ENCODE measurements at places on chromosomes 6 and 20. TPM values are rescaled to one million over a fixed set of nuclear protein-coding genes. Genes with fewer than 3 reads are reported as not detected.

The CYP39A1 gene
- not detected for total RNA-seq

The ABHD16B gene
- not detected for total RNA-seq

The DNAH8 gene
- total RNA-seq, result 0.03 TPM

The DACT2 gene
- 5.5 TPM for total RNA-seq

The ESR1 gene
- under 0.01 TPM for total RNA-seq

The GRM1 gene
- 0.14 TPM for total RNA-seq

Data from H7 (cell line).